Lung (tissue), 17 donors: ENCODE measurements at places on chromosomes 5 and 9.
A peak's percentile ranks its signal among the peaks of the same experiment; 100 is the strongest.

DNA sequence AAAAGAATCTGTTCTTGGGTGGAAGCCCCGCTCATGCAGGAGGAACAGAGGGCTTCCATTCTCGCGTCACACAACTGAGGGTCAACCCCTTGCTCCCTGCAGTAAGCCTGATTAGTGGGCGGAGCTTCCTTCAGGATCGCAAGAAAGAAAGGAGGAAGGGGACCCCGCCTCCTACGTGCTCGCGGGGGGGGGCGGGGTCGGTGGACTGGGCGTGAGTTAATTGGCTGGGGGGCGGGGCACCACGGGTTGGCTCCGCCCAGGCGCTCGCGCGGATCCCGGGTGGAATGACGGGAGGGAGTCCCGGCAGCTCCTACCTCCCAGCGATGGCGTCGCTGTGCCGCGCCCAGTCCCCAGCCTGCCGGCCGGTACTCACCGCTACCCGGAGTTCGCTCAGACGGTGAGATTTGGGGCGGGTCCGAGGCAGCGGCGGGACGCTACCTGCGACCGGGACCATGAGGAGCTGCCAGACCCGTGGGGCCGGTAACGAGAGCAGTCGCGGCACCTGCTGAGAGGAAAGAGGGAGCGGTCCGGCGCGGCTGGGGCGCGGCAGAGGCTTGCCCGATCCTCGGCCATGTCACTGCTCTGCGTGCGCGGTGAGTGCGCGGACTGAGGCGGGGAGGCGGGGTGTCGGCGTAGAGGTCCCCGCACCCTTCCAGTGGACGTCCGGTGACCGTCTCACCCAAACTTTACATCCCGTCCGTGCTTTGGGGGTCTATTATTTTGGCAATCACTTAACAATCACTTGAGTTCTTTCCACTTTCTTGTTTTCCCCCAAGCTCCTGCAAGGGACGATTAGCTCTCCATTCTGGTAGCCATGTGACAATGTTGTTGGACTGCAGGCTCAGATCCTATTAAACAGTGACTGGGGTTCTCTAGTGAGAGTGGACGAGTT, at the start of gene UNC13B:
UNC13B (plus strand) TSS at position 297 of the 892 bp plus-strand sequence; CDS start at position 572, 275 bp downstream.
- DNase-seq = peak; percentile 95

DNA sequence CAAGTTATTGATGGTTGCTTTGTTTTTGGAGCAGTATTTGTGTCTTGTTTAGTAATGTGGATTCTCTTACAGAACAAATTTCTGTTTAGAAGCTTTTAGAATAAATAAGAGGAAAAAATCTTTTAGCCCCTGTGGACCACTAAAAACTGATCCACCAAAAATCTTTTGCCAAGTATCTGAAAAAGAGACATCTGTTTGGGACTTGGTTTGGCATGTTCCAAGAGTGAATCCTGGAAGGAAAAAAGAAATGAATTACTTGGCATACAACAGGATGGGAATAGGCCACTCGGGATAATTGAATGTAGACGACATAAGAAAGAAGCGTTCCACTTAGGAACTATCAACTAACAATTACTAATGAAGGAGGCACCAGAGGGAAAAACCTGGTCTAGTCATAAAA, 1350.1 kb upstream of the C9orf72 start:
- no peak for DNase-seq

- peak; percentile 99 for DNase-seq
Measured at GRCh38 chr9:113593682-113594281, 130.3 kb downstream of the RGS3 start.

GRCh38 chr5:176754376-176754973, 55.9 kb upstream of the UNC5A start:
- no peak for DNase-seq

GRCh38 chr9:20551236-20551635, 71.1 kb downstream of the MLLT3 start:
- DNase-seq = peak; percentile 24

DNA sequence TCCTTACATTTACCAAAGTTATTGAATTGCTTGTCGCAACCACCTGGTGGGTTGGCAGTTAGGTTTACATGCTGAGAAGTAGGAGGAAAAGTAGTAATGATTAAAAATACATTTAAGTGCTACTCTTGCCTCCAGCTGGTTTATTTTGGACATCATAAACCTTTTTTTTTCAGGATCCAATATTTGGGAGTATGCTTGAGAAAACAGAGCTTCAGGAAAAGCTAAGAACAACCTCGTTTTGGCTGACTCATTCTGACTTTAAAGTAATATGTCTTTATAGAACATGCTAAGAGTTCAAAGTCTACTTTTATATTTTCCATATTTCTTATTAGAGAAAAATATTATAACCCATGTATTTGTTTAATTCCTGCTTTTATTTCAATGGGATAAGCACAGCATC, 41.7 kb upstream of the BNC2 start:
- DNase-seq = no peak

DNA sequence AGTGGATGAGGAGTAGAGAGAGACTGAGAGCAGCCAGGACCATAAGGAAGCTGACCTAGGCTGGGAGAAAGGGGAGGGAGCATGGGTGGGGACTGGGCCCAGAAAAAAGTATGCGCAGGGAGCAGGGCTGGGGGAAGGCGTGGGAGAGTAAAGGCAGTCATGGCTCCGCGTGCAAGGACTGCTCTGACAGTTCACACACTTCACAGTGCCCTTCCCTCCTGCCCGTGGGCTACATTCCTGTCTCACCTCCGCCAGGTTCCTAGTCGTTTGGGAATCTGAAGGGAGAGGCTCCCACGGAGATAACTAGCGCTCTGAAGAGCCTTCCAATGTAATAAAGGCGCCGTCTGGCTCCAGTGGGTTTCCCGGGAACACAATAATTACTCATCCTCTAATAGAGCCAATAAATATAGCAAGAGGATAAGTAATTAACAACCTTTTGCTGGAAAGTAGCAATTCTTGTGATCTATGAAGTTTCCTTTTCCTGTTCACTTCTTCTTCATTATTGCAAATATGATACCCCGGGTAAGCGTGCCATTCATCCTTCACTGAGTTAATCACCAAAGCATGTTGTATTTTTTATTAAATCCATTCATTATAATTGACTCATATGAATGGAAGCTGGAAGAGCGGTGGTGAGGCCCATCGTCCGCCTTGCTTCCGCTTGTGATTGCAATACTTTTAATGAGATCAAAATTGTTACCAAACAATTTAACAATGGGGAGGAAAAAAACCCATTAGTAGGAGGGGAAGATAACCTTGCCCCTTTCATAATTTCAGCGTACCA, 39.3 kb downstream of the TTLL11 start:
- no peak for DNase-seq

GRCh38 chr9:97518166-97518908, 16.9 kb downstream of the TMOD1 start:
- DNase-seq = no peak

DNA sequence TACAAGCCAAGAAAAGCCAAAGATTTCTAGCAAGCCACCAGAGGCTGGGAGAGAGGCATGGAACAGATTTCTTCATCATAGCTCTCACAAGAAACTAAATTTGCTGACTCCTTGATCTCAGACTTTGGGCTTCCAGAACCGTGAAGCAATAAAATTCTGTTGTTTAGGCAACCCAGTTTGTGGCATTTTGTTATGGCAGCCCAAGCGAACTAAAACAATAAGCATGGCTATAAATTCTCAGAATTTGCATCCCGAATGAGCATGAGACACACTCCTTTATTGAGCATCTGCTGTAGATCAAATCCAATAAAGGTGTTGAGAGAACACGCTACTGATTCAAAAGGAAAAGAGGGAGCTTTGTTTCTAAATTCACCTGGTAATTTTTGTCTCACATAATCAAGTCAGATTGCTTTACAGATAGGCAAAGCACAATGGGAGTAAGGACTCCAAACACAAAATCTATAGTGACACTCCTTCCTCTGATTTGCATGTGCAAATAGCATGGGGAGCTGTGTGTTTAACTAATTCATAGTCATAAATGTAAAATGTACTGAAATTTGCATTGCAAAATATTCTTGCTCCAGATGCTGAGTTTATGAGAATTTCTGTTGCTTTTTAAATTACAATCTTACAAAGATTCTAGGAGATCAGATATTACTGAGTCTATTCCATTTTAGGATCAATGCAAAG, 308.7 kb downstream of the MED10 start:
- no peak for DNase-seq

DNA sequence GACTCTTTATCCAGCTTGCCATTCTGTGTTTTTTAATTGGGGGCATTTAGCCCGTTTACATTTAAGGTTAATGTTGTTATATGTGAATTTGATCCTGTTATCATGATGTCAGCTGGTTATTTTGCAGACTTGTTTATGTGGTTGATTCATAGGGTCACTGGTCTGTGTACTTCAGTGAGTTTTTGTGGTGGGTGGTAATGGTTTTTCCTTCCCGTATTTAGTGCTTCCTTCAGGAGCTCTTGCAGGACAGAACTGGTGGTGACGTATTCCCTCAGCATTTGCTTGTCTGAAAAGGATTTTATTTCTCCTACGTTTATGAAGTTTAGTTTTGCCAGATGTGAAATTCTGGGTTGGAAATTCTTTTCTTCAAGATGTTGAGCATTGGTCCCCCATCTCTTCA, 381.1 kb downstream of the MAN2A1 start:
- DNase-seq = no peak

DNA sequence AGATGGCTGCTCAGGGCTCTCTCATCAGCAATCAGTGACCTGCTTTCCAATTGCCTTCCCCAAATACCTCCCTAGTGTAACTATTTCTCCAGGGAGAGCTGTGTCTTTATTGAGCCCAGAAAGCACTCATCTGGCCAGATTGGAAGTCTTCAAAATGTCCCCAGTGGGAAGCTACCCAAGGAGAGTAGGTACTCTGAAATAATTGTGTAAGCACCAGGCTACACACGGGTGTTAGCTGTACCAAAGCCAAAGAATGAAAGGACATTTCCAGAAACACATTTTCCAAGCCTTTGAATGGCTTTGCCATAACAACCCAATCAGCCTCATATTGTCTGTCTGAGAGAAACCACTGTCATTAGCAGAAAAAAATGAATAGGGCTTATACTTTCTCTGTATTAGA, 318.8 kb downstream of the FAM170A start:
- no peak for DNase-seq

DNA sequence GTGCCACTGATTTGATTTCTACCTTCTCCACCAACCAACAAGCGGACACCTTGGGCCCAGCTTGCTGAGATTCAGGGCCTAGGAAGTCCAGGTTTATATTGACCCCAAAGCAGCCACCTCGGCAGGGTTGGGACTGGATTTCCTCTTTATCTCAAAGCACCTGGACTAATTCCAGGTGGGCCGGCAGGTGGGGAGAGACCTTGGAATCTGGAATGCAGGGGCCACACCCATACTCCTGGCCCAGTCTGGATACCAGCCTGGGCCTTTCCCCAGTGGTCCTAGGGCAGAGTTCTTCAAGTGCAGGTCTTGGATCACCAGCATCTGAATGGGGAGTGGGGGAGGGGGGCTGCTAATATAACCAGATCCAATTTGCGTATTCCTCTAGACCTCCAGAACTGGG, 93.1 kb downstream of the PCDH1 start:
- no peak for DNase-seq

- no peak for DNase-seq
Measured at GRCh38 chr9:135574943-135575342, 13.4 kb downstream of the PAEP start.

DNA sequence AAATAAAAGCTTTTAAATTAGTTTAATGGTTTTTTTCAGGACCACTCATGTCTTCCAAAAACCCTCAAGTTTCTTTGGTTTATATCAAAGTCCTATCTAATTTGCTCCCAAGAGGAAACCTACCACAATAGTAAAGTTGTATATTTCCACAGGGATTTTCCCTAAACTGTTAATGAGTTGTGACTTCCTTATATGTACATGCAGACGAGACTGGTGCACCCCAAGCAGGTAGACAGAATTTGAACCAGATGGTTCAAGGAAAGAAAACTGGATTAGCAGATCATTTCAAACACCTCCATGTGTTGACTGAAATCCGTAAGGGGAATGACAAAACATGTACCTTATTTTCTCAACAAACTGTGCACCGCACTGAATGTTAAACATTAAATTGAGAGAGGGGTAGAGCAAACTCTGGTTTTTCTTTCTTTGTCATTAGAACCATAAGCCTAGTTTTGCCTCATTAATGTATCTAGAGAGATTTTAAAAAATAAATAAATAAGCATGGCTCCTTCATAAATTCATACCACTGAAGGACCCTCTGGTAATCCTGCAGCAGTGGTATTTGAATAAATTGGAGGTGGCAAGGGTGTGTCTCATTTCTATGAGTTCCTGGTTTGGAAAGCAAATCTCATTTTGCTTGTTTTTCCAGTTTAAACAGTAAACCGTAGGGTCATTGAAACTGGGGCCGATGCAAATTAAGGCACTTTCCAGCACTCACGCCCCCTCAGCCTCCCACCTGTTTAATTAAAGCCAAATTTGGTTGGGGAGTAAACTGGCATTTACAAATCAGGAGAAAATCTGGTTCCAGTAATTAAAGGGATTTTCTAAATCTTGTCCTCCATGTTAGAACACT, 51.1 kb downstream of the ENC1 start:
- no peak for DNase-seq

GRCh38 chr9:112401175-112401815, 21.4 kb downstream of the HSDL2 start:
- DNase-seq = no peak

DNA sequence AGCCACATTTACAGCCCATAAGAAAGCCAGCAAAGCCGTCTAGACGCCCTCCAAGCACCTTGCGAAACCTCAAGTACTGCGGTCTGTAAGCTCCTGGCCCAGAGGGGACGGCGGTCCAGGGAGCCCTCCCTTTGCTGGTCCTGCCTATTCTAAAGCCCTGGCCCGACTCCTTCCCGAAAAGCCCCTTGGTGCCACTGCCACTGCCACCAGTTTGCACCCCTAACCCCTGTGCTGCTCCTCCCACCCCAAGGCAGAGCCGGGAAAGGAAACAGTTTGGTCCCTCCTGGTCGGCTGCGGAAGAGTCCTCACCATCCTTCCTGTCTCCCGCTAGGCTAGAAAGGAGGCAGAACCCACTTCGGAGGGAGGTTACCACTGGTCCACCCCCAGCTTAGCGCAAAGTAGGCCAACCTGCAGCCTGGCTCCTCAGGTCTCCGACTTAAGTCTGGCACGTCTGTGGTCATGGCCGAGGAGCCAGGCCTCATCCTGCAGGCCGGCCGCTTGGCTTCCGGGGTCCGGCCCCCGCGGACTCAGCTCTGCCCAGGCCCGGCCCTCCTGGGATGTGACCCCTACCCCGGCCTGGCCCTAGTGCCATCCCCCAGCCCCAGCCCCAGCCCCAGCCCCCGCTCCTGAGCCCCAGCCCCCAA, 916 bp downstream of the TOR1A start:
- DNase-seq = no peak
